ENCODE measurements at places on chromosomes 5 and 9.

DNA sequence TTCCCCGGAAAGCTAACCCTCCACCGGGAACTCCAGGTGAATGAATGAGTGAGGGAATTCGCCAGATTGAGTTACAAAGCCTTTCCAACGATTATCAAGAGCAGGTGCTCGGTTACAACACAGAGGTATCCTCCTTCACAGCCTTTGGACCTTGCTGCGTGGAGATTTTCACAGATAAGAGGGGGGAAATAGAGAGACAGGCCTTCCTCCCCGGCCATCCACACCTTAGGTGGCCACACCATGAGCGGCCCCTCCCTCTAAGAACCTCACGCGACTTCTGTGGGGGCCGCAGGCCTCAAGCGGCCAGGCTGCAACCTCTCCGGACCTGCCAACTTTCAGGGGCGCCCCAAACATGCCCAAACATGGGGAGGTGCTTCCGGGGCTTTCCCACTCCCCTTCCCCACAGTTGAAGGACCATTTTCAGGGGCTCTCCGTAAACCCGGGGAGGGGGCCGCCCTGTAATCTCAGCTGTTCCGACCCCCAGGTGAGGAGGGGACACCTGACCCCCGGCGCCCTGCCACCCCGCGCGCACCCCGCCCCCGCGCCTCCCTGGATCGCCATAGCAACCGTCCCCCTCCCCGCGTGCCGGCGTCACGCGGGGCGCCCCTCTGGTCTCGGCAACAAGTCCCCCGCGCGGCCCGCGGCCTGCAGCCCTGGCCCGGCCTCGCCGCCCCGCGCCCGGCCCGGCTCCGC lies 603 bp downstream of the DENND1A start:
- no peak for DNase-seq

DNA sequence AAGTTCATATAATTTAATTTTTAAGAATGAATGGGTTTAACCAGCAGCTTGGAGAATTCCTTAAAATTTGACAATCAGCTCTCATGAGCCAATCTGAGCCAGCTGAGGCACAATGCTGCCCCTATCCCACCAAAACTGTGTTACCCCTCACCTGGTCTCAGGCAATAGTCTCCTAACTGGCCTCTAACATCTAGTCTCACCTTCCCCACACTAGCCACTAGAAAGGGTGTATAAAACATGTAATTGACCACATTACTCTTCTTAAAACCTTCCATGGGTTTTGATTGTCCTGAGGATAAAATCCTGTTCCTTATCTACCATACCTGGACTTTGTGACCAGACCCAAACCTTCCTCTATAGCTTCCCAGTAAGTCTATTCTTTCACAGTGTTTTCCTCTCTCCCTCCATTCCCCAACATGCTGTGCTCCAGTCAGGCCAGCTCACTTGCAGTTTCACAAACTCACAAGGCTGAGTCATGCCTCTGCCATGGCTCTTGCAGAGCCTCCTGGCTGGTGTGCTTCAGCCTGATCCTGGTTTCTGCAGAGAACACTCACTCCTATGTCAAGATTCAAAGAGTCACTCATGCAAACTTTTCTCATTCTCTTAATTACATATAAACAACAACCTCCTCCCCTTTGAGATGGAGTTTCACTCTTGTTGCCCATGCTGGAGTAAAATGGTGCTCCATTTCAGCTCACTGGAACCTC lies 16.0 kb upstream of the ZCCHC7 start:
- no peak for DNase-seq

GRCh38 chr5:122984425-122984824 lies 52.1 kb downstream of the PPIC start:
- no peak for DNase-seq

- no peak for DNase-seq
These were observed 629.7 kb upstream of the ZNF608 start for GRCh38 chr5:125376059-125376641.

GRCh38 chr5:149337736-149338135 lies 7.6 kb upstream of the GRPEL2 start:
- no peak for DNase-seq
